G401 (cell line): ENCODE measurements at places on chromosomes 5 and 9. TPM values are rescaled to one million over a fixed set of nuclear protein-coding genes. Genes with fewer than 3 reads are reported as not detected.

GRCh38 chr9:18357321-18357720 lies 116.6 kb upstream of the ADAMTSL1 start:
- no peak for DNase-seq

DNA sequence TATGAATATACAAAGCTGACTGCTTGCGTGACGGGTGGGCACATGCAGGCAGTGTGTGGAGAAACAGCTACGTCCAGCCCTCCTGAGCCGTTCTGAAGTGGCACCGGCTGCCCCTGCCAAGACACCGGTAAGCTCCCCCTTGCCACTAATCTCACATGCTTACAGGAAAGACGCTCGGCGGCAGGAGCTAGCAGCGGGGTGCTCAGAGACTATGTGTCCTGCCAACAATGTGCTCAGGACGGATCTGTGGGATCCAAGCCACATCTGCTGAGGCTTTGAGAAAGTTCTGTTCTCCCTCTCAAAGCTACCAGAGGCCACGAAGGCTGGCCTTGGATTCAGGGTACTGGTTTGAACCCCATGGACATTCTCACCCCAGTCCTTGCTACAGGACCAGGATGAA lies 157.2 kb upstream of the PHYKPL start:
- DNase-seq, result peak; percentile 83

The TRIM36 gene
- total RNA-seq, result not detected in 2 replicates

The RIGI gene
- total RNA-seq, result 4.0 and 6.3 TPM in 2 replicates

DNA sequence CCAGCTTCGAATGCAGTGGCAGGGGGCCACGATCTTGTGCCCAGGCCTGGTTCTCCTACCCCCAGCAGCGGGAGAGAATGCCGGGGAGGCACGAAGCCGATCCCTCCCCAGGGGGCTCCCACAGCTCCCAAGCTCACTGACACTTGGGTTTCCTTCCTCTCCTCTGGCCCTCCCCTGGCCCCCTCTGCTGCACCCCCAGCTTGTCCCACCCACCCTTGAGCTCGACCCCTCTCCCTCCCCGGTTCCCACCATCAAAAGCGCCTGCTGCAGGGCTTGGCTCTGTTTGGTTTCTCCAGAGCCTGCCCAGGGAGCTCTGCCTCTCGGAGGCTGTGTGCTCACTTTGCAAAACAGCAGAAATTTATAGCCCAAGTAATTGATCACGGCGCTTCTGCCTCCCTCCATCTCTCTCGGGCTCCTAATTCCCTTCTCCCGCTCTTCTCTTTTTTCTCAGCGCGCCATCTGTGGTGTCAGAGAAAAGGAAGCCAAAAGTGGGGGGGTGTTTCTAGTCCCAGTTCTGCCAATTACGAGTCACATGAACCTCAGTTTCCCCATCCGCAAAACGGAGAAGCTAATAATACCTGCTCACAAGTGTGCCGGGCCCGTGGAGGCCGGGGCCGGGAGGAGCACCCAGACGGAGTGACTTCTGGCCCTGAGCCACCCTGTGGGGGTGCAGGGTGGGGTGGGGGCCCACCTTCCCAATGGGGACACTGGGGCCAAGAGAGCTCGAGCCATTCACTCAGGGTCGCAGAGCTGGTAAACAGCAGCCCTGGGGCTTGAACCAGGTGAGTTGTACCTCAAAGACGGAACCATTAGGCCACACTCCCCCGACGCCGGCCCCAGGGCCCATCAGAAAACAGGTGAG lies 141.2 kb upstream of the IER5L start:
- peak; percentile 39 for DNase-seq
